ENCODE measurements at places on chromosomes 1 and 21.

DNA sequence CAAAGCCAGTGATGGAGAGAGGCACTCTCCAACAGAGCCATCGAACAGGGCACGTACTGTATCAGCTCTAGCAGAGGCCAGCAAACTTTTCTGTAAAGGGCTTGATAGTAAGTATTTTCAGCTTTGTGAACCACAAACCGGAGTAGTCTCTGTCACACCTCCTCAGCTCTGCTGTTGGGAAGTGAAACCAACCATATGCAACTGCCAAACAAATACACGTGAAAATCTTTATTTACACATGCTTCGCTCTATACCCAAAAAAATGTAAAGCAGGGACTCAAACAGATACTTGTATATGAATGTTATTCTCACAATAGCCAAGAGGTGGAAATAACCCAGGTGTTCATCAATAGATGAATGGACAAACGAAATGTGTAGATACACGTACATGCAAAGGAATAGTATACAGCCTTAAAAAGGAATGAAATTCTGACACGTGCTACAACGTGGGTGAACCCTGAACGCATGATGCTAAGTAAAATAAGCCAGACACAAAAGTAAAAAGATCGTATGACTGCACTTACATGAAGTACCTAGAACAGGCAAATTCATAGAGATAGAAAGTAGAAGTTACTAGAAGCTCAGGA, 39.0 kb downstream of the SETD4 start:
- no peak for DNase-seq

DNA sequence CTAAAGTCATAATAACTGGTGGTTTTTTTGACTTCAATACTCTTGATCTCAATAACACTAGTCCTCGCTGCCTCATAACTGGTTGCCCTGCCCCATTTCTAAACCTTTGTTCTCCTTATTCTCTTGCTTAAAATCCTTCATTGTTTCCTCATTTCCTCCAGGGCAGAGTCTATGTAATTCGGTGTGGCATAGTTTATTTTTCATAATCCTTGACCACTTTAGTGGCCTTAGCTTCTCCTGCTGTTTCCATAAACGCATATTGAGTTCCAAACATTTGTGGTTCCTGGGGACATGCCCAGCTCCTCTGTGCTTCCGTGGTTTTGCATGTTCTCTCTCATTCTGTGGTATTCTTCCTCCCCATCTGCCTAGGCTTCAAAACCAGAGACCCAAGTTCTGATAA, 19.0 kb upstream of the TLCD4 start:
- DNase-seq: no peak

DNA sequence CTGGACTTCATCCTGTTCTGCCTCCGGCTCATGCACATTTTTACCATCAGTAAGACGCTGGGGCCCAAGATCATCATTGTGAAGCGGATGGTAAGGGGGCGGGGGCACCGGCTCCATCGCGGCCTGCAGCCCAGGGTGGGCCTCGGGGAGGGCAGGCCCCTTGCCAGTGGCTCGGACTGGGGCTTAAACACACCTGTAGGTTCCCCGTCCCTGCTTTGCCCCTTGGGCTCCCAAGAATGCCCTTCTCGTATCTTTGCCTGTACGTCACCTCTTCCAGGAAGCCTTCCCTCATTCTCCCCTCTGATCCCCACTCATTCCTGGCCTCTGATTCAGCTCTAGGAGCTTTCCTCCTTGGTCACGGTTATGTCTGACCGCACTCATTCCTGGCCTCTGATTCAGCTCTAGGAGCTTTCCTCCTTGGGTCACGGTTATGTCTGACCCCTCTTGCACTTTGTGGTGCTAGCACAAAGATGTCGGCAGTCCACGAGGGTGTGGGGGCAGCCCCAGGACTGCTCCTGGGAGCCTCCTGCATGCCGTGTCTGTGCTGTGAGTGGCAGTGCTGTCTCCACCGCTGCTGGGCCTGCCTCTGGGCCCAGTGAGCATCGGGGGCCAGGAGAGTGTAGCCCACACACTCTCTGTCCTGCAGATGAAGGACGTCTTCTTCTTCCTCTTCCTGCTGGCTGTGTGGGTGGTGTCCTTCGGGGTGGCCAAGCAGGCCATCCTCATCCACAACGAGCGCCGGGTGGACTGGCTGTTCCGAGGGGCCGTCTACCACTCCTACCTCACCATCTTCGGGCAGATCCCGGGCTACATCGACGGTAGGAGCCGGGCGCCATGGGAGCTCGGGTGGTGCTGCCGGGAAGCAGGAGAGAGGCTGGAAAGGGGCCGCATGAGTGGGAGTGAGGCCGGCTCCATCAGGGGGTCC, 49.1 kb upstream of the LRRC3 start:
- no peak for DNase-seq

DNA sequence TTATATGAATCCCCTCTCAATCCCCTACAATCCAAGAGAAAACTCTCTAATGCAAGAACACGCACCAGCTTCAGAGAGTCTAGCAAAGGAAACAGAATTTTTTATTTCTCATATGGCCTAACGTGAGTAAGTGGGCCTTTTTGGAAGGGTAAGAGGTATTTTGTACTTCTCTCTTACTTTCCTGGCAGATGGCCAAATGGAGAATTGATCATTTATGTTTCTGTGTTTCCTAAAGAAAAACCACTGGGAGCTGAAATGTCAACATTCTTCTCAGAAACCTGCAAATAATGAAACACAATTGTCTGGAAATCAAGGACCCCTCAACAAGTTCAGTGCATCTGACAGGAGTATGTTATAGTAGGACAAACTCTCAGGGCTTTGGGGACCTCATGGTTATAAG, 176.4 kb upstream of the C8B start:
- no peak for DNase-seq

GRCh38 chr1:43082740-43083139, 89.3 kb downstream of the EBNA1BP2 start:
- DNase-seq: no peak

DNA sequence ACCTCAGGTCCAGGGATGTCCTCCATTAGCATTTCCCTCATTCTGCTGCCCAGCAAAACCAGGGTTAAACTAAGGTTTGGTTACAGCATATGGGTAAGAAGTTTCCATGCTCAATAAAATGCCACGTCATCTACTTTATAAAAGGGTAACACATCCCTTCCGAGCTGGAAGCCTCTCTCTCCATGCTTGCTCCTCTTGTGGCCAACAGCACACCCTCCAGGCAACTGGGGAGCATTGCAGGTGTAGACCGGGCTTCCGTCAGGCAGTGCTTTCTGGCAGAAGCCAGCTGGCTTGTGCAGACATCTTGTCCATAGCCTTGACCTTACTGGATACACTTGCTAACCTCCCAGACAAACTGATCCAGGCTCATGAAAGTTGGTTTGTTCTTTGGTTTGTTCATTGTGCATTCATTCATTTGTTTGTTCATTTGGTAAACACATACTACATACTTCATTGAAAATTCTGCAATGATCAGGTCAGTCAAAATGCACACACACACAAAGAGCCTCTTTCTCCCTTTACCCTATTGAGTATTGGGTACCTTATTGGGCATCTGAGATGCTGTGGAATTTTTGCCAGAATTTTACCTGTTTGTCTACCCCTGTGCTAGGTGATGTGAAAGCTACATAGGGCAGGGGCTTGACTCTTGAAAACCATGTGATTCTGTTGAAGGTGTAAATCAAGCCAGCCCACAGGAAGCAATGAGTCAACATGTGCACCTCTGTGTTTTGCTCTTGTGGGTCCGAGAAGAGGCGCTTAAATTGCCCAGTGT, 422.8 kb downstream of the CAMTA1 start:
- peak; percentile 48 for DNase-seq

- no peak for DNase-seq
Observed at GRCh38 chr1:214044438-214045214, 56.9 kb downstream of the PROX1 start.

DNA sequence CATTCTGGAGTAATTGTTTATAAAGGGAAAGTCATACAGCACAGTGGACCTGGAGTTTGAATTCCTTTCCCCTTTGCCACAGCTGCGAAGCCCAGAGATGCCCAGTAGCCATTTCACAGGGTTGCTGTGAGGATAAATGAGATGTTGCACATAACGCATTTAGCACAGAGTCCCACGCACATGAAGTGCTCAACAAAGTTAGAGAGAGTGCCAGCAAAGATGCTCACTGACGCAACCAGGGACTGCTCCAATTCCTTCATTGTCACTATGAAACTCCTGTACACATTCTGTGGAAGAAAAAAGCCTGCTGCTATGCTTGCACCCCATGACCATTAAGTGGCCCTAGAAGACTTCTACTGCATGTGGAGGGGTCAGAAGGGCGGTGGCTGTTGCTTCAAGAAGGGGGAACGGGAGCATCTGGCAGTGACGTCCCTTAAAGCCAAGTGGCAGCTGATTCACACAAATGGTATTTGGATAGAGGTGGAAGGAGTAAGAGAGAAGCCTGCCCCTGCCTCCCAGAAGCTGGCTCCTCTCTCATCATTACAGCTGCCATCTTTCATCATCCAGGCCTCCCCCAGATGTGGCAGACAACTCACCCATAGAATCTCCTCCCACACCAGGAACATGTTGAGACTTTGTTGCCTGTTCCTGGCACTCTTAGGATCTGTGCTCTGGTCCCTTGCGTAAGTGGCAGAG, 26.5 kb upstream of the VAV3 start:
- no peak for DNase-seq

- DNase-seq: no peak
Observed at GRCh38 chr1:212630158-212630900, 21.8 kb downstream of the ATF3 start.

DNA sequence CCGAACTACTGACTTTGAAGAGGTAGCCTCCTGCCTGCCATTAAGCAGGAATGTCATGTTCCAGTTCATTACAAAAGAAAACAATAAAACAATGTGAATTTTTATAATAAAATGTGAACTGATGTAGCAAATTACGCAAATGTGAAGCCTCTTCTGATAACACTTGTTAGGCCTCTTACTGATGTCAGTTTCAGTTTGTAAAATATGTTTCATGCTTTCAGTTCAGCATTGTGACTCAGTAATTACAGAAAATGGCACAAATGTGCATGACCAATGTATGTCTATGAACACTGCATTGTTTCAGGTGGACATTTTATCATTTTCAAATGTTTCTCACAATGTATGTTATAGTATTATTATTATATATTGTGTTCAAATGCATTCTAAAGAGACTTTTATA, 159.8 kb upstream of the SGIP1 start:
- DNase-seq: no peak

GRCh38 chr1:194870860-194871259, 1684.4 kb upstream of the B3GALT2 start:
- DNase-seq: no peak

- DNase-seq: no peak
Observed at GRCh38 chr1:223772771-223773160, 60.4 kb downstream of the CAPN2 start.

- no peak for DNase-seq
Observed at GRCh38 chr1:53391296-53391695, 63.4 kb upstream of the LRP8 start.

DNA sequence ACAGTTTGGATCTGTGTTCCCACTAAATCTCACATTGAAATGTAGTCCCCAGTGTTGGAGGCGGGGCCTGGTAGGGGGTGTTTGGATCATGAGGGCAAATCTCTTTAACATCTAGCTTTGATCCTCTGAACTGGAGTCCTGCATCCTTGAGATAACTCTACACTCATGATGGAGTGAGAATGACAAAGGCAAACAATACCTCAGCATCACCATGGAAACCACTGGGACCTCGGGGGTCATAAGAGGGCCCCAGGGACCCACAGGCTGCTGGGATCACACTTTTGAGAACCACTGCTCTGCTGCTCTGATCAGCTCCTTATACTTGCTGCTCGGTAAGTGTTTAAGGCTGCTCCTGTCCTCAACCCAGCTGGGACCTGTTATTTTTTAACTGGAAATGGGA, 13.4 kb upstream of the OBSCN start:
- no peak for DNase-seq

- no peak for DNase-seq
Observed at GRCh38 chr1:229364207-229365065, 21.6 kb upstream of the CCSAP start.

DNA sequence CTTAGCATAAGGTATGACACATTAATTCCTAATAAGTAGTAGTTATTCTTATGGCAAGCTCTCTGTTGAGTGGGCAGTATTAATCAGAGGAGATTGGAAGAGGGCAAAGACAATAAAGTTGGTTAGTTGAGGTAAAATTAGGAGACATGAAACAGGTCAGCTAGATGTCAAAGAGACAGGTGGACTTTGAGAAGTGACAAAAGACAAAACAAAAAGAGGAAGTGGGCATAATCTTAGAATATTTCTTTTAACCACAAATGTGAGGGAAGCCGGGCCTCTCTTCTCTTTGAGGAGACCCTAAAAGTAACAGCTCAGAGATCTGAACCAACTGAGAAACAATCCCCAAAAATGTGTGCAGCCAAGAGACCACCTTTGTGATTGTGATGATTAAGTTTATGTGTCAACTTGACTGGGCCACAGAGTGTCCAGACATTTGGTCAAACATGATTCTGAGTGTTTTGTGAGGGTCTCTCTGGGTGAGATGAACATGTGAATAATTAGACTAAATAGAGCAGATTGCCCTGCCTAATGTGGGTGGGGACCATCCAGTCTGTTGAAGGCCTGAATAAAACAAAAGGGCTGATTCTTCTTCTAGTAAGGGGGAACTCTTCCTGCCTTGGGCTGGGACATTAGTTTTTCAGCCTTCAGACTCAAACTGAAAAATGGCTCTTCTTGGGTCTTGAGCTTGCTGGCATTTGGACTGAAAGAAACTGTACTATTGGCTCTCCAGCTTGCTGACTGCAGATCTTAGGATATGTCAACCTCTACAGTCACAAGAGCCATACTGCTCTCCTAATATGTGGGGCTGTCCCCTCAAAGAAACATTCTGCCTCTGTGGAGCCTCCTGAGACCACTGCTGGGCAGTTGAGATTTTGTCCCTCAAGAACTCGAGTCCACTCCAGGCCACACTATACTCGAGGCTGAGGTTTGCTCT, 40.0 kb downstream of the FCRL5 start:
- no peak for DNase-seq

DNA sequence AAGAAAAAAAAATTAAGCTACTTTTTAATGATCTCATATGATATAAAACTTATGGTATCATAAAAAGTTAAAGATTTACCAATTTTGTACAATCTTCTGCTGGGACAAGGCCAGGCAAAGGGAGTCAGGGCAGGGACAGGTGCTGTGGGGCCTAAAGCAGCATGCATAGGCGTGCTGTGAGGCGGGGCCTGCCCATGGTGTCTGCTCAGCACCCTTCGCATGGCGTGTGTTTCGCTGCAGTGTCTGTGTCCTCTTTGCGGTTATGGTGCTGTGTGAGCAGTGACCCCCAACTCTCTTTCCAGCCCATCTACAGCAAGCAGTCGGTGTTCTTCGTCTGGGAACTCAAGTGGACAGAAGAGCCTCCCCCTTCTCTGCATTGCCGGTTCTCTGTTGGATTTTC, 13.4 kb upstream of the PWP2 start:
- no peak for DNase-seq

- no peak for DNase-seq
Observed at GRCh38 chr1:243482141-243483022, 226.5 kb downstream of the SDCCAG8 start.

GRCh38 chr1:59994302-59995198, 68.0 kb upstream of the CYP2J2 start:
- DNase-seq: peak; percentile 78

DNA sequence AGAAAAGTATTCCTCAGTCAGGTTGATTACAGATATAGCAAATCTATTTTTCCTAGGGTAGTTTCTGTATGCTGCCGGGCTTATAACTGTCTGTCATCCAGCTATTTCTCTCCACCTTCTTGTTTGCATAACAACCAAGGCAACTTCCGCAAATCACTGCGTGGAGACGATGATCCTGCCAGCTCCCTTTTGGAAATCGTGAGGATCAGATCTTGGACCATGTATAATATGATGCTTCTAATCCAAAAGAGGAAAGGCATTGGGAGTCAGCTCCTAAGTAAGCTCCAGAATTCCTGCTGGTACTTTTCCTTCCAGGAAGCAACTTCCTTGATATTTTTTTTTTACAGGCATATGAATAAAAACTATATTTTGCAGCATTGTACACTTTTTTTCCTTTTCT, 445 bp upstream of the RGS4 start:
- no peak for DNase-seq

All from renal pelvis (tissue), 12 donors.